ENCODE measurements at places on chromosomes 6 and 20.

GRCh38 chr6:73923905-73924485, 228.0 kb downstream of the CD109 start:
- DNase-seq, result no peak

GRCh38 chr6:17015144-17015543, 86.7 kb upstream of the STMND1 start:
- DNase-seq, result peak; percentile 84

DNA sequence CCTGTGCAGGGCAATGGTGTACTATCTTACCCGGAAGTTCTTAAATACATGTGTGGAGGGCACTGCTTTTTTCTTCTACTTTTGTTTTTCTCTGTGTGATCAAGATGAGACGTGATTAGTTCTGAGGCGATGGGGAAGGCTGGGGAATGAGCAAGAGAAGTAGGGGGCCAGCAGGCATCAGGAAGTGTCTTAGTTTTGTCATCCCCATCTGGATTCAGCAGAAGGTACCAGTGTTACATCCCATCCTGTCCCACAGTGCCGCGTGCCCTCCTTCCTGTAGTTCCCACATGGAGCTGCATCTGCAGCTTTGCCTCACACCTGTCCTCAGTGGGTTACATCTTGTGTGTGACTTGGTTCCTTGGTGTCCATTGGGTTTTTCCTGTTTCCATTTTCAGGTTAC, 86.9 kb downstream of the FNDC1 start:
- DNase-seq, result no peak

- DNase-seq, result peak; percentile 68
These were observed 8.0 kb upstream of the BCAS1 start for GRCh38 chr20:54078296-54078984.

DNA sequence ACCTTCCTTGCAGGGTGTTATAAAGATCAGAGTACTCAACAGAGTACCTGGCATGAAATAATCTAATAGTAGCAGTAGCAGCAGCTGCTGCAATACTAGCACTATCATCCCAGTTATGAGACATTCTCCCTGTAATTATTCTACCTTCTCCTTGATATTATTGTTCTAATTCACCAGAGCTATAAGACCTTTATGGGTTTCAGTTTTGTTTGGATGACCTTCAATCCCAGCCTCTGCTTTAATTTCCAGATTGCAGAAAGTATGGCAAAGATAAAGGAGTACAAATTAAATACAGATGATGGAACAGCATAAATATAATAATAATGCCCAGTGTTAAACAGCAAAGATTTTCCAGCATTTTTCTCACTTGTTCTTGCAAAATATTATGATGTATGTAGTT, 150.5 kb upstream of the MYLIP start:
- DNase-seq, result no peak
